NCI-H1417 treated with DMSO at 0.1 percent for 48 hours (cell line): ENCODE measurements at places on chromosomes 6 and 20.

DNA sequence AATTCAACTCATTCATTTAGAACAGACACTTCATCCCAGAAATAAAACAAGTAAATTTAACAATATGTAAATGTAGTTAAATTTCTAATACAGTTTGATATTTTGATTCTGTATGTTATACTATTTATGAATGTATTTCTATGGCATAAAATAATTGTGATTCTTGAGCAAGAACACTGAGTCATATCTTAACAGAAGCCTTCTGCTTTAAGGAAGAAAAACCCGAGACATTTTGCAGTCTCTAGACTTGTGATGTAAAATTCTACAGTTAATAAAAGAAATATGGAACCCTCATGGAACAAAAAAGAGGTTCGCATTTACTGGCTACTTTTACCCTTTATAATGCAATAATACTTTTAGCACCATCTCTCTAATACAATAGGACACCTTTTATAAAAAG lies 47.9 kb upstream of the SCML4 start:
- DNase-seq: no peak

- no peak for DNase-seq
Measured at GRCh38 chr6:104638841-104639290, 220.9 kb downstream of the HACE1 start.

GRCh38 chr6:3258201-3258600 lies 546 bp upstream of the PSMG4 start:
- no peak for DNase-seq

GRCh38 chr20:63739130-63740069 lies at the start of gene SLC2A4RG:
SLC2A4RG (plus strand) TSS chr20:63739776; CDS start chr20:63739913, 137 bp downstream.
- DNase-seq: no peak

DNA sequence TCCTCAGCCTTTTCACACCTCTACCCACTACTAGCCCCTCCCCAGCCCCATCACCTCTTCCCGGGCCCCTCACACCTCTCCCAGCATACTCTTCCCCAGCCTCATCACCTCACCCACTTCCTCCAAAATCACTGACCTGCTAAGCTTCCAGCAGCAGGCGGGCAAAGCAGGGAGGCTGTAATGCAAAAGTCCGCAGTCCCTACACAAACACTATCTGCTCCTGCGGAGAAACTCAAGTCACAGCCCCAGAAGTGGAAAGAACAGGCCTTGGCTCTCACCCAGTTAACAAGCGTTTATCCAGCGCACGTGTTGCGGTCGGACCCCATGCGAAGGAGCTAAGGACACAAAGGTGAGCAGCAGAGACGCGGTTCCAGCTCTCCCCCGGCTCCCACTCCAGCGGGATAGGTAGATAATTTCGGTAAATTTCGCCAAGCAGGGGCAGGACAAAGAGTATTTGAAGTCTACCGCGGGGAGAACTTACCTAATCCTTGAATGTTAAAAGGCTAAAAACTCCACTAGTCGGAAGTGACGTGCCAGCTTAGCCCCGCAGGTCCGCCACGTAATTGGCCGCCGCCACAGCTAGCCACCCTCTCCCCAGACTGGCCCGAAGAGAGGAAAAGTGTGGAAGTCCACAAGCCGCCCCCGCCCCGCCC lies 728 bp upstream of the TRIM39 start:
- peak; percentile 36 for DNase-seq

GRCh38 chr20:56322681-56323080 lies 36.1 kb upstream of the FAM210B start:
- no peak for DNase-seq
